Common myeloid progenitor, CD34-positive (primary cell): ENCODE measurements at places on chromosomes 11 and 22.

DNA sequence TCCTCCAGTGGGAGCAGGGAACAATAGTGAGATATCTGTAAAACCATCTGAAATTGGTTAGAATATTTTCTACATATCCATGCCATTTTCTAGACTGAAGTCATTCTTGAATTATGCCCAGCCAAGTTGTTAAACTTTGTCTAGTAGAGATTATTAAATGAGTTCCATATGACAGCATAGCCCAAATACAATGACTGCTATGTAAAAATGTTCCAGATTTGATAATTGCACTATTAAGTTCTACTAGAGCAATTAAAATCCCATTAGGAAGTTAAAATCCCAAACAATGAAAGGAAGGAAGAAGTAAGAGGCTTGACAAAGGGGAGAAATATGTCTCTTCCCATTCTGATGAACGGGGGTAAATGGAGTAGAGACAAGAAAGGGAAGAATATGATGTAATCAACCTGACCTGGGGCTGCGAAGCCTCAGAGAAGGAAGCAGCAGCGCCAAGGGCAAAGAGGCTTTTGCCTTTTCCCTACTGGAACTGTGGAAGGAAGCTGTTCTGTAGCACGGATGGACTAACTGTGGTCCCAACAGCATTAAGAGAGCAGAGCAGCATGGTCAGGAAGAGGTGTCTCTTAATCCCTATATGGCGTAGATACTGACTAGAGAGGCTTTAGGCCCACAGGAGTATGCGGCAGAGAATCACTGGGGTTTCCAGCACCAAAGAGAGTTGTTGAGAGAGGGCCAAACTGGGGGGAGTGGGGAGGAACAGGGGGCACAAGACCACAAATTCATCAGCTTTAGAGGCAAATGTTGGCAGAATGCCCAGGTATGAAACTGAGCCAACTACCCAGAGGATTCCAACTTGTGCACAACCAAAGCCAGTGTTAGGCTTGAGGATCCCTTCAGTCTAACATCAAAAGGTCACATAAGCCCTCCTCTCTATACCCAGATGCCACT is 26.7 kb downstream of the RRP8 start:
- DNase-seq = peak; percentile 49

- DNase-seq = no peak
Measured at GRCh38 chr22:39600491-39601179, 30.1 kb downstream of the CACNA1I start.

DNA sequence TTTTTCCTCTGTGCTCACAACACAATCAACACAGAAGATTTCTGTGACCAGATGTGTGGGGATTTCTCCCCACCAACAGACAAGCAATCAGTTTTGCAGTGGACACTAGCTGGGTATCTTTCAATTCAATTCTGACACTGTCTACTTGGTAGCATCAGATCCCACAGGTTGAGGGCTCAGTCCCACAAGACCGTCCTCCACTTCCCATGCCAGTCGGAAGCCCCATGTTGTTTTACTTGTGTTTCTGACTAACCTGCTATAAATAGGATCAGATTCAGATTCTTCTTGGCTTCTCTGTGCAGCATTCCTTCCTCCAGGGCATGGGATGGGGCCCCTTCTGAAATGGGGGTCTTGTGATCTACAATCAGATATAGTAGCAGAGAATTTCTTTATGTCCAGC is 19.6 kb downstream of the ACER3 start:
- DNase-seq = no peak

GRCh38 chr11:116275635-116276034 is 497.2 kb downstream of the BUD13 start:
- no peak for DNase-seq

DNA sequence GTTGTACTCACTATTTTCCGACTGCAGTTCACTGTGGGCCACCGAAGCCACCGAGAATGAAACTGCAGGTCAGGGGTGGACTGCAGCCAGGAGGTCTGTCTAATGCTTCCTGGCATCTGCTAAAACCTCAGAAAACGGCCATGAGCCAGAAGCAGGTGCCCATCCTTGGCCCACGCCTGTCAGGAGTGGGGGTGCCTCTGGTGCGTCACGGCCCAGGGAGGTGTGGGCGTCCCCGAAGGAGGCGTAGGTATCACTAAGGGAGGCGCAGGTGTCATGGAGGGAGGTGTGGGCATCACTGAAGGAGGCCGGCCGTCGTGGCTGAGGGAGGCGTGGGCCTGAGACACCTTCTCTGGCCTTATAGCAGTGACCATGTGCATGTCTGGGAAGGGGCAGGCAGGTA is 456.2 kb downstream of the TBC1D22A start:
- no peak for DNase-seq
